Nucleus accumbens (tissue), 56 donors: ENCODE measurements at places on chromosomes 1 and 21.
A peak's percentile ranks its signal among the peaks of the same experiment; 100 is the strongest.

GRCh38 chr1:29712284-29712651, 475.9 kb downstream of the PTPRU start:
- DNase-seq = no peak

- DNase-seq = no peak
Observed at GRCh38 chr1:232904566-232904965, 45.8 kb upstream of the NTPCR start.

- DNase-seq = no peak
Observed at GRCh38 chr1:74937176-74937575, 197.0 kb upstream of the LHX8 start.

DNA sequence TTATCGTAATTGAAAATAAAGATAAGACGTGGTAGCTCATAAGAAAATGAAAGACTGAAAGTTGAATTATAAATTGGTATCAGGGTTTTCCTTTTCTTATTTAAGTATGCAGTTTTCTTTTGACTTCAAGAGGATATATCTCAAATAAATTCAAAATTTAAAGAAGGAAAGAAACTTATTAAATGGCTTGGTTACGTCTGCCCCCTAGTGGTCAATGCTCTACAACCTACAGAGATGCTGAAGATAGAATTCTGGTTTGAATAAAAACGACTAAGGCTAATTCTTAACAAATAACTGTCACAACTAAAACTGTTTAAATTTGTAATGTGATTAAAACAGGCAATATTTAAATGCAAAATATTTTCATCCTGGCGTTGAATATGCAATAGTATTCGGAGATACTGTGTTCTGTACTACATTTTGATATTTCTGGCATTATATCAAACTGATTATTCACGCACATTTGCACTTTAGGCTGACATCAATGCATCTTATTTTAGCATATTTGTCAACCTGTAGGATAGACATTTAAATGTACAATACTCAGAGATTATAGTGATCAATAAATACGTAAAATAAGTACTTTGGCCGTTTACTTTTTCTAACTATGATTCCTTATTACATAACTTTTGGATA, 26.8 kb downstream of the IFI44 start:
- DNase-seq = no peak

GRCh38 chr1:63892632-63893395, 119.0 kb downstream of the ROR1 start:
- no peak for DNase-seq

GRCh38 chr1:80933346-80933745, 867.4 kb upstream of the ADGRL2 start:
- no peak for DNase-seq

DNA sequence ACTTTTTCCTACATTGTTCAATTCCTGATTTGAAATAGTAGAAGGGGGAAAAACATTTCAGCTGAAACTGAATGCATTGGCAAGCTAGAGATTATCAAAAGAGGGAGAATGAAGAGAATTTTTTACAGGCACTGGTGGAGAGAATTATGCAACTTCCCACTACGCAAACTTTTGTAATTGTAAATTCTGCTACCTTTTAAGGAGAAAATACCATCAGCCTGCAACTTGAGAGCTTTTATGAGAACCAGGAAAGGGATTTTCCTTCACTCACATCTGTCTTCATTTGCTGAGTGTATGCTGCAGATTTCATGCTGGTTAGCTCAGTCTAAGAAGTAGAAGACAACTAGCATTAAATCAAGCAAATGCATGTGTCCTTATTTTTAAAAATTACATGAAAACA, 43.7 kb downstream of the ADAMTS1 start:
- no peak for DNase-seq

- no peak for DNase-seq
Observed at GRCh38 chr1:55927702-55928290, 651.6 kb downstream of the PLPP3 start.

GRCh38 chr1:177133977-177134538, 30.5 kb downstream of the ASTN1 start:
- DNase-seq = no peak

DNA sequence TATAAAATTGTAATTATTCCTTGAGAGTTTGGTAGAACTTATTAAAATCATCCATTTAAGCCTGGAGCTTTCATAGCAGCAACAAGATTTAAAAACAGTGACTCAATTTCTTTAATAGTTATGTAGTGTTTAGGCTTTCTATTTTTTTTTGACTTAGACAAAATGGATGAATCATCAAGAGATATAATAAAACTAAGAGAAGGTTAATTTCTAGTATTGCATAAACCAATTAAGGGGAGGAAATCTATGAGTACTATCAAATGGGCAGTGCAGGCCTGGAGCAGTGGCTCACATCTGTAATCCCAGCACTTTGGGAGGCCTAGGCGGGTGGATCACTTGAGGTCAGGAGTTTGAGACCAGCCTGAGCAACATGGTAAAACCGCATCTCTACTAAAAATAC, 416.3 kb upstream of the USP24 start:
- no peak for DNase-seq

- no peak for DNase-seq
Observed at GRCh38 chr1:66374561-66375111, 159.3 kb upstream of the SGIP1 start.

- DNase-seq = peak; percentile 3
Observed at GRCh38 chr1:40532844-40533424, 1.5 kb downstream of the ZNF684 start.

DNA sequence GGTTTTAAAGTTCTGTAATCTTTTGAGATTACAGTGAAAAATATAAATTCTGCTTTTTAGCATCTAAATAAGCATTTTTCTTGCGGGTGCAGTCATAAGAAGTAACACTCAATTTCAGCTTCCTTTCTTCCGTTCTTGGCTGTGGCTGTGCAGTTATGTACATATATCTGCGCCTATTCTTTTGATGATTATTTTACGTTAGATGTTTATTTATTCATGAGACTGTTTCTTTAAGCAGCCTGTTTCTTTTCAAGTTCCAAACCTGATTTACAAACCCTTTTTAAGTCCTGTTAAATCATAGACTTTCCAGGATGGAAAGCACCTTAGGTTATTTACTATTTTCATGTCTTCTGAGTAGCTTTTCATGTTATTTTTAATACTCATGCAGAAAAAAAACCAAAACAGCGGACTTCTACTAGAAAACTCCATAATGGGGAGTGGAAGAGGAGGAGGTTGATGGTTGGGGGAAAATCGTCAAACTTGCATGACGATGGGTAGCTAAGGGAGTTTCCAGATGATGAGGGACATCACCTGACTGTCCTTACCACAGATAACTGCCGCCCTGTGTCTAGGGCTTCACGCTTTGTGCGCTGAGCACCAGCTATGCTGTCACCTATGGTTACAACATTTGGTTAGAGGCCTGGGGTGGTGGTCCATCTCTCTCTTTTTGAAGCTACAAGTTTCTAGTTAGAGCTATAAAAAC, 2.6 kb downstream of the PRDM2 start:
- no peak for DNase-seq

DNA sequence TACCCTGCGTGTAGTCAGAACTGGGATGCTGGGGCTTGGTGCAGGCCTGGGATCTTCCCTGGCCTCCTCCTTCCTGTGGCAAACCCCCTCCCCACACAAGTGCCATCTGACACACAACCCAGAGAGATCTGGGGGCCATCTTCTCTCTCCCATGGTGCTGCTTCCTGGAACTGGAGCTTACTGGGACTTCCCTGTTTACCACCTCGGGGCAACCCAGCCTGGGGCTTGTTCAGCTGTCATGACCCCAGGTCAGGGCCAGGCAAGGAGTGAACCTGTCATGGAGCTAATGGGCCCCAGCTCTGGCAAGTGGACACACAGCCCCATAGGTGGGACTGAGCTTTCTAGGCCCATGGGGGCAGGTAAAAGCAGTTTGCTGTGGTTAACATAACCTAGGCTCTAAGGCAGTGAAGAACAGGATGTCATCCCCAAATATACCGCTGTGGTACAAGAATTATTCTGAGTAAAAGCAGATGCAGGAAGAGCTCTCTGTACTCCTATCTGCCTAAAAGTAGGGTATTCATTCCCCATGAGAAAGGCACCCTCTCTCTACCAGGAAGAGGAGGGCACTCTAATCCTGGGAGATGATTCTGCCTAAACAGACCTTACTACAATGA, 2.4 kb downstream of the TRIM11 start:
- DNase-seq = no peak

GRCh38 chr1:58447886-58448285, 98.6 kb downstream of the OMA1 start:
- DNase-seq = no peak

DNA sequence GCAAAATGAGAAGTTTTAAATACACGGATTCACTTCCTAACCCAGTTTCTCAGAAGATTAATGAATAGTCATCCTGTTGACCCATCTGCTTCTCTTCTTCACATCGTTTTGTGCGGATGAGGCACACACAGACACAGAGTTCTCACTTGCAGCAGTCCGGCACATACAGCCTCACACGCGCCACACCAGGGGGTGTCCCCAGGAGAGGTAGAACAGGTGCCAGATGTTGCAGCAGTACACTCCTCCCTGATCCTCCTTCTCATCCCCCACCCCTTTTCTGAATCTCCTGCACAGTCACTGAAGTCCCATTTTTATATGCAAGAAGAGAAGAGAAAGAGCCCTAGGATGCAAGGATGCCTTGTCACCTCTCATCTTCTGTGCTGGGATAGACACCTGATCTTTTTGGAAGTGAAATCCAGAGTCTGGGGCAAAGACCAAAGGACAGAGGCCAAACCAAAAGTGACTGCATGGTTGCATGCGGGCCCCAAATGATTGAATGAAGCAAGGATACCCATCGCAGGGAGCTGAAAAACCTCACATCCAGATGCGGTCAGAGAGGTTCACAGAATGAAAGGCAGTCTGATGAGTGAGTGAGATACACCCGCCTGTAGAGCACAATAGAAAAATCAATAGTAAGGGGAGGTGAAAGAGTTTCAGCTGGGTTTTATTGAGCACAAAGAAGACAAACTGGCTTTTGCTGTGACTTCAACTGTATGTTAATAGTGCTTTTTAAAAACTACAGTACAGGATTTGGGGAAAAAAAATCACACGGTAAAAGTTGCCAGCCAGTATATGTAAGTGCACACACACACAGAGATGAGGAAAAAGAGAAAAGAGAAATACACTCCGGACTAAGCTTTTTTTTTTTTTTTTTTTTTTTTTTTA, 28.9 kb downstream of the PBX1 start:
- no peak for DNase-seq

DNA sequence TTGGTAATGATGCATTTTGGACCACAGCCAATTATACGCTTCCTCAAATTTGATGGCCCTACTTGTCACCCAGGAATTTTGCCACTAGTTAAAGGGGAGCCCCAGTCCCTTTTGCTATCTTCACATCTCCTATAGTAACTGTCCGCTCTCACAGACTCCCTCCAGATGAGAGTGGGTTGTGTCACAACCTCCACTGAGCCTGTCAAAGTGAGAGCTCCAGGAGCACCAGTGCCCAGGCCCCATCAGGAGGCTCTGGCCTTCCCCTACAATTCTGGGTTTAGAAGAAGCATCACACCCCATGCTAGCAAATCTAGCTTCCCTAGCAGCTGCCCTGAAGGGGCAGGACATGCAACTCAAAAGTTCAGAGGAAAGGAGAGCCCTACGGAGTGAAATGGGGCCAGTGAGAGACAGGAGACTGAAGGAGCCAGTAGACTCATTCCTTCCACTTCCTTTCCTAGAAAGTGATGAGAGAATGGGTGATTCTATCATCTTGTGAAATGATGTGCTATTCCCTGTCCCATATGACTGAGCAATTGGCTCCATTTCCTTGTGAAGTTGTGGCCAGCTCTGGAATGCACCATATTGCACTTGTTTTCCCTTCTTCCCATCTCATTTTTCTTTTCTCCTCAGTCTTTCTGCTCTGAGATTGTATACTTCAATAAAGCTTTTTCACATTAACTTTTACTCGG, 541.3 kb downstream of the DPYD start:
- no peak for DNase-seq
